SK-N-SH (cell line): ENCODE measurements at places on chromosomes 6 and 20. TPM values are rescaled to one million over a fixed set of nuclear protein-coding genes. Genes with fewer than 3 reads are reported as not detected.

Gene FAM209A
- not detected in 2 replicates for polyA plus RNA-seq

Gene TMC2
- not detected in 2 replicates for polyA plus RNA-seq

Gene SNAI1
- polyA plus RNA-seq = 3.7 and 6.2 TPM in 2 replicates

Gene PGC
- polyA plus RNA-seq = not detected in 2 replicates

Gene PRDM13
- polyA plus RNA-seq = 0.02 TPM in 1 of 2 replicates, not detected in the other

GRCh38 chr20:17543531-17544131, 12.5 kb upstream of the BFSP1 start:
- H3K4me1 ChIP-seq = no peaks in the 10 kb centered on the region; the same call in 1 of the 2 replicates
- H3K4me3 ChIP-seq = peak overlapping the region; percentile 7; the same call in 1 of the 2 replicates
- peak overlapping the region; percentile 96 for H3K27ac ChIP-seq
- no peaks in the 10 kb centered on the region for H3K36me3 ChIP-seq
- H3K27me3 ChIP-seq = no peaks in the 10 kb centered on the region

DNA sequence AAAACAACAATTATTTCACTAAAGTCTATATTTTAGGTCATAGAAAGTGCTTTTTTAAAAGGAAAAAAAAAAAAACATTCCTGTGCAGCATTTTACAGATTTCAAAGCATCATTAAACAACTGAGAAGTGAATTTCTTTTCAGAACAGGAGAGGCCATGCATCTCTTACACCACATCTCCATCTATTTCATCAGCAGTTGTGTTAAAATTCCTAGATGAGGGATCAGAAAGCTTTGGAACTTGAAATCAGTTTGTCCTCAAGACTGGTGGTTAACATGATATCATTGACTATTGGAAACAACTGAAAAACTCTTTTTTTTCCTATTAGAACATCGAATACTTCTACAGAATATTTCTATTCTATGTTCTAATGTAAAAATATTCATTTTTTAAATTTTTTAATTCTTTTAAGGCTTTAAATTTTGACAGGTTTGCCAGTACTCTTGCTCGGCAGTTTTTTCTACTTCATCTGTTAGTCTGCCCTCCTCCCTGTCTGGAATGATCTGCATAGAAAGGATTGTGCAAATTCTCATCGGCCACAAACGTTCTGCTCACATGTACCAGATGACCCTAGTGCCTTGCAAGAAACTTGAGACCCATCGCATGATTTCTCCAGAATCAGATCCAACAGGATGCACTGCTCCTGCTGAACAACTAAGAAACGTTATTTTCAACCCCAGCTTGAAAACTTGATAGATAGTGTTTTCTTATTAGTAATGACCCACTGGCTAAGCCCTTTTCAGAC, 411.0 kb upstream of the AGPAT4 start:
- no peaks in the 10 kb centered on the region for H3K27me3 ChIP-seq
- no peaks in the 10 kb centered on the region for H3K4me1 ChIP-seq
- no peak overlapping the region for H3K4me3 ChIP-seq
- no peaks in the 10 kb centered on the region for H3K36me3 ChIP-seq
- H3K27ac ChIP-seq = no peak overlapping the region

- no peaks in the 10 kb centered on the region for H3K27me3 ChIP-seq
- peak; percentile 37 for DNase-seq
- no peaks in the 10 kb centered on the region for H3K36me3 ChIP-seq
- H3K27ac ChIP-seq = peak overlapping the region; percentile 68
Measured at GRCh38 chr6:28982476-28983266, 22.4 kb downstream of the ZNF311 start.

DNA sequence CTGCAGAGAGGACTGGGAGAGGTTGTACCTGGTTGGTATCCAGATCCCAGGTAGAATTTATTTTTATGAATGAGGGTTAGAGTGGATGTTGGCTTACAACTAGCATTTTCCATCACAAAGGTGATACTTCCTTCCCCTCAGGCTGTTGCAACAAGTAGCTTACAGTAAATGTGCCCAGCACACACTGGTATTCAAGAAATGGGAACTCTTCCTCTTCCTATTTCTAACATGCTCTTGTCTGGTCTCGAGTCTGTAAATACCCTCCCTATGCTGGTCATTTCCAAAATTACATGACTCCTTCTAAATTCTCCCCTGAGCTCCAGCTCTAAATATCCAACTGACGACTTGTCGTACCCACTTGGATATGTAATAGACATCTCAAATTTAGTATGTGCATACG, 90.1 kb upstream of the FOXC1 start:
- no peak overlapping the region for H3K4me3 ChIP-seq
- H3K27ac ChIP-seq = no peak overlapping the region
- peaks cover 2% of the 10 kb centered on the region; the same call in 1 of the 2 replicates for H3K4me1 ChIP-seq
- DNase-seq = no peak

- H3K4me3 ChIP-seq = no peak overlapping the region
- no peaks in the 10 kb centered on the region for H3K36me3 ChIP-seq
- no peaks in the 10 kb centered on the region for H3K27me3 ChIP-seq
- no peak overlapping the region for H3K27ac ChIP-seq
Measured at GRCh38 chr6:25316626-25317025, 37.5 kb downstream of the CARMIL1 start.

DNA sequence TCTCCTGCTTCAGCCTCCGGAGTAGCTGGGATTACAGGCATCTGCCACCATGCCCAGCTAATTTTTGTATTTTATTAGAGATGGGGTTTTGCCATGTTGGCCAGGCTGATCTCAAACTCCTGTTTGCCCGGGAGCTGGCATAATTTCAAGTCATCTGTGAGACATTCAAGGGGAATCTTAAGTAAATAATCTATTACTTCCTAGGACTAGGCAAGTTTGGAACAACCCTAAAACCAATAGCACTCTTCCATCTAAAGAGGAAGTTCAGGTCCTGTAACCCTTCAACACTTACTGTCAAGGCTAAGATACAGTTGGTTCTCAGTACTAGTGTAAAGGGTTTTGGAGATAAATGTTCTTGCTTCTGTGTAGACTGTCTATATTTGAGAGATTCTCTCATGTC, 267.8 kb upstream of the IRAK1BP1 start:
- DNase-seq = no peak
- H3K27me3 ChIP-seq = no peaks in the 10 kb centered on the region
- H3K4me1 ChIP-seq = no peaks in the 10 kb centered on the region
- peak overlapping the region; percentile 31; the same call in 1 of the 2 replicates for H3K27ac ChIP-seq
- H3K4me3 ChIP-seq = no peak overlapping the region

GRCh38 chr6:33108307-33108706, 32.5 kb downstream of the HLA-DPB1 start:
- no peak for DNase-seq
- no peaks in the 10 kb centered on the region for H3K36me3 ChIP-seq
- H3K27me3 ChIP-seq = peaks cover 24% of the 10 kb centered on the region; the same call in 1 of the 2 replicates
- H3K4me1 ChIP-seq = no peaks in the 10 kb centered on the region; the same call in 1 of the 2 replicates

DNA sequence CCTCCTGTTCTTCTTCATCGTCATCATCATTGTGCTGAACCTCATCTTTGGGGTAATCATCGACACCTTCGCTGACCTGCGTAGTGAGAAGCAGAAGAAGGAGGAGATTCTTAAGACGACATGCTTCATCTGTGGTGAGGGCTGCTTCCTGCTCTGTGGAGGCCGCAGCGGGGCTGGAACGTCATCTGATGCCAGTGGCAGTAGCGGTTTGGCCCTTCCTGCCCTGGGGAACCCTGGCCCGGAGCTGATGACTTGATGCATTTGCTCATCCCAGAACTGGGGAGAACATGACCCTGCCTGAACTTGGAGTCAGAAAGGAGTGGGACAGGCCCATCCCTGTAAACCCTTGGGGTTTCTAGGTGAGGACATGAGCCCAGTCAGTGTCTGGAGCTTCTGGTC, 18.7 kb downstream of the UQCC2 start:
- no peaks in the 10 kb centered on the region for H3K27me3 ChIP-seq
- H3K4me1 ChIP-seq = peaks cover 34% of the 10 kb centered on the region

GRCh38 chr6:3506751-3507383, 50.0 kb upstream of the SLC22A23 start:
- H3K4me1 ChIP-seq = no peaks in the 10 kb centered on the region
- H3K36me3 ChIP-seq = no peaks in the 10 kb centered on the region
- H3K27me3 ChIP-seq = peaks cover 24% of the 10 kb centered on the region

Gene CENPW
- 8.8 and 10.9 TPM in 2 replicates for polyA plus RNA-seq

GRCh38 chr6:56745081-56745480, 102.4 kb upstream of the DST start:
- H3K36me3 ChIP-seq = peaks cover 3% of the 10 kb centered on the region
- no peaks in the 10 kb centered on the region for H3K27me3 ChIP-seq
- H3K4me1 ChIP-seq = peaks cover 18% of the 10 kb centered on the region
- H3K4me3 ChIP-seq = no peak overlapping the region
- DNase-seq = no peak

Gene CLPSL1
- not detected in 2 replicates for polyA plus RNA-seq

GRCh38 chr6:147961481-147962141, 381.0 kb upstream of the SASH1 start:
- no peak overlapping the region for H3K27ac ChIP-seq
- H3K4me3 ChIP-seq = no peak overlapping the region
- DNase-seq = no peak
- no peaks in the 10 kb centered on the region for H3K27me3 ChIP-seq
- no peaks in the 10 kb centered on the region for H3K36me3 ChIP-seq

DNA sequence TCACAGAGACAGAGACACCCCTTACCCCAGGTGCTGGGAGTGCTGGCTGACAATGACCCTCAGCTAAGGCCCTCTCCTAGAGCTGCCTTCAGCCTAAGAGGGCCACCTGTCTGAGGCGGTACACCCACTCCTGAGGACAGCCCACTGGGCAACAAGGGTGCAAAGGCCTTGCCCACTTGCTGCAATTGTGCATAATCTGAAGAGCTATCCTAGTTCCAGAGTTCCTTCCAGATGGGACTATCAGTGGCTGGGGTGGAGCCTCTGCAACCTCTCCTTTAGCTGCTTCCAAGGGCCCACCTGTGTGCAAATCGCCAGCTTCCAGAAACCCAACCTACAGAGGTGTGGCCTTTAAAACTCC, 87.5 kb downstream of the PREX1 start:
- no peak overlapping the region for H3K27ac ChIP-seq
- H3K4me3 ChIP-seq = no peak overlapping the region
- DNase-seq = no peak
- H3K27me3 ChIP-seq = no peaks in the 10 kb centered on the region
- H3K4me1 ChIP-seq = peaks cover 5% of the 10 kb centered on the region; the same call in 1 of the 2 replicates
- H3K36me3 ChIP-seq = no peaks in the 10 kb centered on the region

Gene DSP
- polyA plus RNA-seq = 0.02 TPM in 1 of 2 replicates, not detected in the other

Gene ITPA
- polyA plus RNA-seq = 66.7 and 67.7 TPM in 2 replicates

Gene PHACTR3
- polyA plus RNA-seq = 0.10 and 0.18 TPM in 2 replicates

DNA sequence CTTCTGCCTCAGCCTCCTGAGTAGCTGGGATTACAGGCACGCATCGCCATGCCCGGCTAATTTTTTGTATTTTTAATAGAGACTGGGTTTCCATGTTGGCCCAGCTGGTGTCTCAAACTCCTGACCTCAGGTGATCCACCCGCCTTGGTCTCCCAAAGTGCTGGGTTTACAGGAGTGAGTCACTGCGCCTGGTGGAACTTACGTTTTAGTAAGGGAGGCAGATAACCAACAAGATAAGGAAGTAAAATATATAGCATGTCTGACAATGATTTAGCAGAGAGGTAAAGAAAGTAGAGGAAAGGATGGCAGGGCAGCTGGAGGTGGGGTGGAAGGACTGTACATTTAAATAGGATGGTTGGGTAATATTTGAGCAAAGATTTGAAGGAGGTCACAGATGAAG, 12.8 kb upstream of the MYMX start:
- H3K4me1 ChIP-seq = peaks cover 2% of the 10 kb centered on the region; the same call in 1 of the 2 replicates
- no peaks in the 10 kb centered on the region for H3K36me3 ChIP-seq
- H3K4me3 ChIP-seq = no peak overlapping the region
- H3K27me3 ChIP-seq = no peaks in the 10 kb centered on the region
